ENCODE measurements at places on chromosomes 6 and 20.

- DNase-seq, result no peak
Measured at GRCh38 chr6:132816660-132817059, 2.3 kb downstream of the RPS12 start.

DNA sequence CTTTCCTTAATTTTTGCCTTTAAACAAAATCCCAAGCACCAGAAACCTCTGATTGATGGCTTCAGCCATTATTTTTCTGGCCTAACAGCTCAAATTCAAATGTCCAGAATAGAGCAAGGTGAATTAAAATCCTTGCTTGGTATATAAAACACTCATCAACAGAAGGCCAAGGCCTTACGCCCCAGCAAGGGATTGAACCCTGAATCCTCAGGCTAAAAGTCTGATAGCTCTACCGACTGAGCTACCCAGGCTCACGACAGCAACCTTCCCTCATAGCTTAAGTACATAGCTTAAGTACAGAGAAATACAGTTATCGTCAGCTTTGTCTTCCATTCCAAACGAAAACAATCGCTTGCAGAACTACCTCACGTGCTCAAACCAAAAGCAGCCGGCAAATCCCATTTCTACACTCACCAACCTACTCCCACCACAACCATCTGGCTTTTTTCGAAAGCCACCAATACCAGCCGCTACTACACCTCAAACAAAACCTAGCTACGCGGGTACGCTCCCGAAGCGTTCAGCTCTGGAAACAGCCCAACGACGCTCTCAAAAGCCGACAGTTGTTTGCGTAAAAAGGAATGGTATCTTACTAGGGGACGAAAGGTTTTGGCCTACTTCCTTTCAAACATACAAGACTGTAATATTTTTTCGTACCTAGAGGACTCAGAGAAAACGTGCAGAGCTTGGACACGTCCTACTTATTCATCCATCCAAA lies 167.5 kb downstream of the GPX5 start:
- no peak for DNase-seq

DNA sequence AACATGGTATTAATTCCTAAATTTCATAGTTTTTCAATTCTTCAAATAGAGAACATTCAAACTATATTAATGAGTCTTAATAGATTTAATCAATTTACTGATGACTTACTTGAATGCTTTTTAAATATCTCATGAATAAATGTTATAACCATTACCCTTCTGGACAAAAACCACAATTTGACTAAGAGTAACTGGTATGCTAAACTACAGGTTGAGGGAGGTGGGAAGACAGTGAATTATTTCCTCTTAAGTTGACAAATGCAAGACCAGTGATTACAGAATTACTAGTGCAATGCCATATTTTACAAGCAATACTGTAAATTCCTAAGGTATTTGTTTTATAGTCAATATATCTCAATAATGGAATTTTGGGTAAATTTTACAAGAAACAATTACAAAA lies 65.1 kb downstream of the REV3L start:
- no peak for DNase-seq

GRCh38 chr6:126361832-126362440 lies 22.0 kb downstream of the CENPW start:
- no peak for DNase-seq

DNA sequence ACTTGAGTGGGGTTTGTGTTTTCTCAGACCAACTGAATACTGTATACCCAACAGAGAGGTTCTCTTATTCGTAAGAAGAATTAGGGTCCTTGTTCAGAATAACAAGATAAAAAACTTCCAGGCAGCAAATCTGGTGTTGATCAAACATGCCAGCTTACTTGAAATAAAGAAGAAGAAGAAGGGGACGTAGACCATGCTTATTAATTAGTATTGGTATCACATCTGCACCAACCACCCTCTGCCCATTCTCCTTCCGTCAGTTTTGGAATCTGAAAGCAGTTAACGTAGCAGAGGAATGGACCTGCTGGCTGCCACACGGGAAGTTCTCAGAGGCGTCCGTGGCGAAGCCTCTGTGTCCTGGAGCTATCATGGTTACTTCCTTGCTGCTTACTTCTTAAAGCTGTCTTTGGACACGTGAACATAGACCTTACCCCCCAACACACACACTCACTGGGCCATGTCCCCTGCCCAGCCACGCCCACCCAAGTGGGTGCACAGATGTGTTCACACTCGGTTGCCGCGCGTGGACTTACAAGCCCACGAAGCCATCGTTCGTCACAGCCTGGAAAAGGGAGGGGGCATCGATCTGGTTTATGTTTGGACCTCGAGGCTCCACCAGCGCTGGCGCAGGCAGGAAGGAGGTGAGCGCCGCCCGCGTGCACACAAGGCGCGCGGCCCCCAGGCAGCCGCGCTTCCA lies 4.1 kb upstream of the DLL1 start:
- DNase-seq, result no peak

GRCh38 chr6:113172531-113172966 lies 684.6 kb upstream of the MARCKS start:
- peak; percentile 4 for DNase-seq

DNA sequence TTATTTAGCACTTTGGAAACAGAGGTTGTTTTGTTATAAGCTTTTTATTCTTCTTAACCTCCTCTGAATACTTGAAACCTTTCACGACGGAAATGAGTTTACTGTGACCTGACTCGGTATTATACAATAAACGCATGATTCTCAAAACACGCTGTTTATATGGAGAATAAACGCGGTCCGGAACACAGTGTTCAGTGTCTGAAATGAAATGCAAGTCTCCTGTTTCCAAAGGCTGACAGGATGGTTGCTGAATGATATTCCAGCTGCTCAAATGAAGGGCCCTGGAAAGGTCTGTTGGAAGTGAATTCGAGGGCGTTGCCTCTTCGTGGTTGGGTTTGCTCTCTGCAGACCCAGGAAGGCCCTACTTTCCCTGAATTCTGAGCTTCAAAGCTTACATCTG lies 83.4 kb downstream of the RSPH3 start:
- DNase-seq, result no peak

DNA sequence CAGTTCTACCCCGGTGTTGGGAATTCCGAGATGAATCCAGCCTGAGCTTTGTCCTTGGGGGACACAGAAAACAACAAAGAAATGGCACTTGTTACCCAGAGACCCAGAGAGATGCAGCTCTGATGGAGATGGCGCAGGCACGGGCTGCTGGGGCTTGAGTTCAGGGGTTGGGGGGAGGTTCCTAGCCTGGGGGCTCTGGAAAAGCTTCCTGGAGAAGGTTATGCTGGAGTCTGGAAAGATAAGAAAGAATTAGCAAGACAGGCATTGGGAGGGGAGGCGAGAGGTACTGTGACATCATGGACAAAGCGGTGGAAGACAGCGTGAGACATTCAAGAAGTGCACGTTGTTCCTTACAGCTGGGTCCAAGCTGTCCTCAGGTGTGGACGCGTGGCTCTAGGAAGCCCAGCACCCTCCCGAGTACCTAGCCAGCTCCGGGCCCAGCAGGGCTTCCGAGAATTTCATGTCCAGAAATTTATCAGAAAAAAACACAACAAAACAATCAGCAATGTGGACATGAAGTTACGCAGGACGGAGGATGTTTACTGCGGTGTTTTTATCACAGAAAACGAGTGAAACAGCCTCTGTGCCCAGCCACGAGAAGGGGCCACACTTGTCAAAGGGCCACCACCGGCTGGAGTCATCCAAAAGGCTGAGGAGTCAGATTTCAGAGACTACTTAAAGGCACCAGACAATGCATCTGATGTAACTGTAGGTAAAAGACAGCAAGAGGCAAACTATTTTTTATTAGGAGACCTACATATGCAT lies 39.5 kb downstream of the C20orf203 start:
- DNase-seq, result no peak

DNA sequence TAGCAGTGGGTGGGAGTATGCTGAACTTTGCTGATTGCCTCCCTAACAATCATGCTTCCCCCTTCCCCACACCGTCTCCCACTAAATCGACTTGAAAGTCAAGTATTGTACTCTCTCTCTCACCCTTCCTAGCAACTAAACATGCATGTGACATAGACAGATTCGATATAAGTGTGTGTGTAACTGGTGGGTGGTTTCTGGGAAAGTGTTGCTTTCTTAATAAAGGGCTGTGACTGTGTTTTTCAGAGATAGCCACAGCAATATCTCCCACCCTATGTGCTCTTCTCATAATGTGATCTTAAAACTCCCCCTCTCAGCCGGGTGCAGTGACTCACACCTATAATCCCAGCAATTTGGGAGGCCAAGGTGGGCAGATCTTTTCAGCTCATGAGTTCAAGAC lies 49.3 kb upstream of the E2F3 start:
- DNase-seq, result no peak

GRCh38 chr6:43669050-43669921 lies 18.3 kb downstream of the MRPS18A start:
- no peak for DNase-seq

DNA sequence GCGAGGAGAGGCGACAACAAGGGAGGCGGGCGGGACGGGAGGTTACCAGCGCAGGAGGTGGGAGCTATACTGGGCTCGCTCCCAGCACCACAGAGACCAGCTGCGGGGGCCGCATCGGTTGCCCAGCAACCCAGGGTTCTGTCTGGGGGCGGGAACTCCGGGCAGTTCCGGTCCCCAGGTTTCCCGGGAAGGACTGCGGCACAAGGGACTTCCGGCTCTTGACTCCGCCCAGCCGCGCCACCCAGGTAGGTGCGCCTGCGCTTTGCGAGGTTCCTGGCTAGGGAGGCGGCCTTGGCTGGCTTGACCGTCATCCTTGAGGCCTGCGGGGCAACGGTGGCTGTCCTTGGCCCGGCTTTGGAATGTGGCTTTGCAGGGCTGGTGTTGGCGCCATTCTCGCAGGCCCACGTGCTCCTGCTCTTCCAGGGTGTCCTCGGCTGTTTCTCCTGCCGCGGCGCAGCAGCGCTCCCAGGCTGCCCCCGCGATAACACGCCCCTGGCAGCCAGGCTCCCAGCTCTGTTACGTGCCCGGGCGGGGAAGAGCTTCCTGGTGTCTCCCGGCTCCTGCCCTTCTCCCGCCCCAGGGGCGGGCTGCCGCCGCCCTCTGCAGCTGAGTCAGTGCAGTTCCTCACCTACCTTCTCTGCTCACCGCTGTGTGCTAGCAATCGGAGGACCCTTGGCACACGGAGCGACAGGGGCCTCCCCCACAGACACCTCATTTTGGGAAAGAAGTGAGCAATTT lies at the start of gene RSPH3:
Gene RSPH3, minus strand, starts transcription at position 537 of the 738 bp plus-strand sequence. CDS start 652 bp downstream, outside the sequence.
- DNase-seq, result peak; percentile 59
